Activated CD4-positive, alpha-beta memory T cell treated with anti-CD3 and anti-CD28 coated beads for 36 hours (primary cell): ENCODE measurements at places on chromosomes 13 and 19.

GRCh38 chr19:50394017-50394416 is 9.9 kb downstream of the POLD1 start:
- no peak for DNase-seq

DNA sequence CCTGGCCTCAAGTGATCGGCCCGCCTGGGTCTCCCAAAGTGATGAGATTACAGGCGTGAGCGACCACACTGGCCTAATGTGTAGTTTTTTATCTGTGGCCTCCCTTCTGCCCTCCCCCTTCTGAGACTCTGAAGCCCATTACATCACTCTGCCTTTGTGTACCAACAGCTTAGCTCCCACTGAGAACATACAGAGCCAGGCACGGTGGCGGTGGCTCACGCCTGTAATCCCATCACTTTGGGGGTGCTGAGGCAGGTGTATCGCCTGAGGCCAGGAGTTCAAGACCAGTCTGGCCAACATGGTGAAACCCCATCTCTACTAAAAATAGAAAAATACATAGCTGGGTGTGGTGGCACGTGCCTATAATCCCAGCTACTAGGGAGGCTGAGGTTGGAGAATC is 12.6 kb downstream of the NCR1 start:
- no peak for DNase-seq

DNA sequence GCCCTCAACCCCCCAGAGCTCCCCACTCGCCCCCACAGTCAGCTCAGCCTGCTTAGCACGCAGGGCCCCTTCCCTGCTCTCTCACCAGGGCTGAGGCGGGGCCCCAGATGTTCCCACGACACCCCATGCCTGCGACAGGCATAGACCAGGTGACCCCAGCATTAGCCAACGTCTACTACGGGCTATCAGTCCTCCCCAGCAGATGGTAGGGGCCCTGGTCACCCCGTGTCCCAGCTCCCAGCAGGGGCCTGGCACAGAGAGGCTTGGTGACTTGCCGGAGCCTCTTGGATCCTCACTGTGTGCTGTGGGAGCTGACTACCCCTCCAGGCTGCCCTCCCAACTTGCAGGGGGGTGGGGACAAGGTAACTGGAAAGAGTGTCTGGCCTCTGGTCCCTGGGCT is 80.6 kb downstream of the KDM4B start:
- DNase-seq = no peak

DNA sequence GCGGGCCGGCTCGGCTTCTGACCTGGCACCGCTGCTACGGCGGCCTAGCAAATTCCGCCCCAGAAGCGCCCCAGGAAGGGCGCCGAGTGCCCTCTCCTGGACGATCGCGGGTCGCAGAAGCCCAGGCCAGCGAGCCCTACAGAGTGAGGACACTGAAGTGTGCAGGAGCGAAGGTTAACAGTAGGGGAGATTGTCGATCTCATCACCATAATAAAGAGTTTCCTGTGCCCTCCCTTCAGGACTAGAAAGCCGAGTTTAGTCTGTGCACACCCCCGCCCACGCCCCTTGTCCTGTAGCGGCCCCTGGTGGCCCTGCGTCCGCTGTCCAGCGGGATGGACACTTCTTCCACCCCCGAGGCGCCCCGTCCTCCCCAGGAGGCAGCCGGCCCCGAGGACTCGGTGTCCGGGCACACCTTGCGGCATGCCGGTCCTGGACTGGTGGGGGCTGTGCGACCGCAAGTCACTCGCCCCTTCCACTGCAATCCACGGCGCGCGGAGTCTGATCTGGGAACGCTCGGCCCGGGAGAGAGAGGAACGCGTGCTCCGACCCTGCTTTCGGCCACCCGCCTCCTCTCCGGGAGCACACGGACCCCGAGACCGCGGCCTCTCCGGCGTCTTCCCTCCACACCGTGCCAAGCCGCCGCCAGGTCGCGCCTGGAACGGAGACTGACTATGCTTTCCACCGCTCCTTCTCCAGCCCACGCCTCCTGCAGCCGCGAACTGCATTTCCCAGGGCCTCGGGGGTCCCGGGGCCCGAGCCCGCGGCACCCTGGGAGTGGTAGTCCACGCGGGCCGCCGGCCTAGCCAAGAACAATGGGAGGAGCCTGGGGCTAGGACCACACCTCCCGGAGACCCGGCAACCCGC is 770 bp upstream of the KMT2B start:
- peak; percentile 97 for DNase-seq

- DNase-seq = no peak
These were observed 398.9 kb upstream of the ZNF507 start for GRCh38 chr19:31946491-31946890.
